ENCODE measurements at places on chromosomes 13 and 19.

GRCh38 chr13:97366172-97366688 is 67.7 kb upstream of the RAP2A start:
- no peak for DNase-seq

DNA sequence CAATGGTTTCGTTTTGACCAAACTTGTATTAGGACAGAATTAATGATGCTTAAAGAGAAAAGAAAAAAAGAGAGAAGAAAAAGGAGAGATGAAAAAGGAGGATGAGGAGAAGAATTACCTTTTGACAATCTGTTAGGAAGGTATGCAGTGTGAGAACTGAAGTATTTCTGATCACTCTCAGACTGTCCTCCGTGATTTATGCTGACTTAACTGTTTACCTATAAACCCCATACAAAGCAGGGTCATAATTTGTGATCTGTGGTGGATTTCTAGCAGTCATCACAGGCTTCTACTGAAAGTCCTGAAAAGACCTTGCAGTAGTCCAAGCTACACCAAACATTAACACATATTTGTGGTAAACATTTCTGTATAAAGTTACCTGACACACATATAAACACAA is 93.9 kb downstream of the PCDH17 start:
- no peak for DNase-seq

DNA sequence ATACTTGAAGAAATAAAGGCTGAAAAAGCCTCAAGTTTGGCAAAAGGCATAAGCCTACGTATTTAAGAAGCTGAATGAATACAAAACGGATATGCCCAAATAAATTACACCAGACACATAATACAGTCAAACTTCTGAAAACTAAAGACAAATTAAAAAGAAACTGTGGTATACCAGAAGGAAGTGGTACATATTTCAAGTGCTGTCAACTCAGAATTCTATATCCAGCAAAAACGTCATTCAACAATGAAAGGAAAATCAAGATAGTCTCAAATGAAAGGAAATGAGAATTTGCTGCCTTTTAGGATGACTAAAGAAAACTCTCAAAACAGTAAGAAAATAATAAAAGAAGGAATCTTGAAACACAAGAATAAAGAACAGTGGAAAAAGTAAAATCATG is 69.5 kb downstream of the POLR1D start:
- no peak for DNase-seq

- no peak for DNase-seq
Measured at GRCh38 chr19:57096685-57097361, 23.0 kb upstream of the USP29 start.

DNA sequence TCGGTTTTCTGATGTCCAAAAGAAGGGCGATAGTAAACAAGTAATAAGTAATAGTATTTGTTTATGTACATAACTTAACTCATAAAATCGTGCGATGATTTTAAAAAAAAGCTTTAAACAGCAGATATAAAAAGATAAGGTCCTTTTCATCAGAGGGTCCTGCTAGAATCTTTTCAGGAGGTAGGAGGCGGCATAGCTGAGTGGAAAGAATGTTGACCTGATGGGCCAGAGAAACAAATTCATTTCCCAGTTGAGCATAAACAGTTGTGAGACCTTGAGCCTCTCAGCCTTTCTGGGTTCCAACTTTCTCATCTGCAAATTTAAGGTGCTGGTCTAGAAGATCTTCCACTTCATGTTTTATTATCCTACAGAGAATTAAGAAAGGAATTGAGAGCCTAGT is 173.5 kb downstream of the LACC1 start:
- DNase-seq = no peak

GRCh38 chr13:25111585-25111956 is 15.6 kb downstream of the PABPC3 start:
- DNase-seq = no peak

DNA sequence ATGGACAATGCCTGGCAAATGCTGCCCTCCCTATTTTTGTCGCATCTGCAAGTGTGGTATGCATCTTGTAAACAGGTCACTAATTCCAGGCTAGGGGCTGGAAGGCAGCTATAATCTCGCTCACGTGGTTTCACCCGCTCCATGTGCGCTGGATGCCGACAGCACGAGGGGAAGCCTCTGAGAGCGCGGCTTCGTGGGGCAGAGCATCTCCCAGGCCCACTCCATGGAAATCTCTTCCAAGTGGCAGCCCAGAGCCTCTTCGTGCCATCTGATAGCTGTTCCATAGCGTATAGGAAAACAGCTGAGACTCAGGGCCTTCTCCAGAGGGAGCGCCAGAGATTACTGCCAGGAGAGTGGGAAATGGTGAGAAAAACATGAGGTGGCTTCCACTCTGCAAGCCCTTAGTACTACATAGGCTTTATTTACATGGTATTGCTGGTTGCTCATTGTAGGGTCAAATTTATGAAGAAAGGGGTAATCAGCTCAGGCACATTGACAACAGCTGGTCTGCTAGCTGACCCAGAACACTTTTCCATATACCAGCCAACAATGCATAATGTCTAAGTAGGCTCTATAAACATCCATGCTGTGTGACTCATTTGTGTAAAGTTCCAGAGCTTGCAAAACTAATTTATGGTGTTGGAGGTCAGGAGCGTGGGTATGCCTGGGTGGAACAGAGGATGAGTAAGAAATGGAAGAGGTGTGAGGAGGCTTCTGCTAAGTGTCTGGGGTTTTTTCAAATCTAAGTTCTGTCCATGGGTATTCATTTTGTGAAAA is 165.2 kb downstream of the SHISA2 start:
- no peak for DNase-seq

GRCh38 chr13:99182439-99182838 is 18.2 kb upstream of the UBAC2 start:
- DNase-seq = no peak

- DNase-seq = no peak
Measured at GRCh38 chr13:39282400-39282972, 244.2 kb downstream of the NHLRC3 start.

GRCh38 chr13:65217471-65217995 is 2012.6 kb downstream of the PCDH9 start:
- no peak for DNase-seq

- no peak for DNase-seq
Measured at GRCh38 chr13:83311886-83312577, 570.2 kb downstream of the SLITRK1 start.

DNA sequence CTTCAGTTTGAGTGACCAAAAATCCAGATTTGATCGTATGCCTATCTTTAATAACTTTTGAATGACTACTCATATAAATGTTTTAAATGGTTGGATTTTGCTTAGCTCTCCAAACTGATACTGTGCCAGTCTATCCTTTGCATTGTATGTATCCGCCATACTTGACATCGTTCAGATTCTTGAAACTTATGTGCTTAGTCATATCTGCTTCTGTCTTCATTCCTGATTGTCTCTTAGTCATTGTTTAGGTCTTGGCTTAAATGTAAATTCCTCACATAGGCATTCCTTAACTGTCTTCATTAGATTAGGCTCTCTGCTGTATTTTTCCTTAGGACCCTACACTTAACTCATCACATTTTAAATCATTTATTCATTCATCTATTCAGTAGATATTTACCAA is 126.0 kb downstream of the PCCA start:
- DNase-seq = no peak

DNA sequence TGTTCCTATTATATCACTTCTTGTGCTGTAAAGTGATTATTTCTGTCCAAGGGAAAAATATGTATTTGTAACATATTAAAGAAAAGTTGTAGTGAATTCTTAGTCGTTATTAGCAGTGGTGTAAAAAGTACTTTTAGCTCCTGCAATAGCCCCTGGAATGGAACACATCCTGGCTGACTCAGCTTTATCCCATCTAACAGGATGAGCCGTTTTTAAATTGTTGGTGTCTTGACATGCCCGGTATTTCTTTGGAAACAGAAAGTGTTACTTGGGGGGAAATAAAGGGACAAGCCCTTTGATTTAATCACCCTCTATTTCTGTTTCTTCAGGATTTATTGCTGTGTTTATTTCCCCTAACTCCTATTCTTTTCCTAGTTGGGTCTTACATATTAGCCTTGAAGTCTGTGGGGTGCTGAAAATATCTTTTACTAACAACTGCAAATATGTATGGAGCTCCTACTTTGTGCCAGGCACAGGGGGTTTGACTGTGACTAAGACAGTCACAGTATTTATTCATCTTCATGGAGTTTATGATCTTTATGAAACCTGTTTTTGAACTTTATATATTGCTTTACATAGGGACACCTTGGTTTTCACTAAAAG is 17.9 kb downstream of the COG3 start:
- no peak for DNase-seq

- DNase-seq = no peak
Measured at GRCh38 chr13:35714588-35715377, 238.3 kb upstream of the MAB21L1 start.

GRCh38 chr13:98350746-98351330 is 173.8 kb upstream of the RNF113B start:
- DNase-seq = no peak

DNA sequence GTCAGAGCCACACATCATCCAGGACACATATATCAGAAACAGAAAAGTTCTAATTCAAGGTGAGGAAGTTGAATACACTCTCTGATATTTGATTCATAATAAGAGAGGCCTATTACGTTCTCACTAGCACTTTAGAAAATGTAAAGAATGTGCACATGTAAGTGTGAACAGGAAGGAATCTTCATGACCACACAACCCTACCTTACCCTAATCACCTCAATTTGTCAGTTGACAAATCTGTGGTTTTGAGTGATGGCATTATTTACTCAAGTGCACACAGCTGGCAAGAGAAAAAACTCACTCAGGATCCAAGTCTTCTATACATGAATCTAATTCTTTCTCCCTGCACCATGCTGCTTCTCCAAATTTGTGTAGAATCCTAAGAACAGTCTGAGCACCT is 445.8 kb downstream of the SUCLA2 start:
- no peak for DNase-seq

DNA sequence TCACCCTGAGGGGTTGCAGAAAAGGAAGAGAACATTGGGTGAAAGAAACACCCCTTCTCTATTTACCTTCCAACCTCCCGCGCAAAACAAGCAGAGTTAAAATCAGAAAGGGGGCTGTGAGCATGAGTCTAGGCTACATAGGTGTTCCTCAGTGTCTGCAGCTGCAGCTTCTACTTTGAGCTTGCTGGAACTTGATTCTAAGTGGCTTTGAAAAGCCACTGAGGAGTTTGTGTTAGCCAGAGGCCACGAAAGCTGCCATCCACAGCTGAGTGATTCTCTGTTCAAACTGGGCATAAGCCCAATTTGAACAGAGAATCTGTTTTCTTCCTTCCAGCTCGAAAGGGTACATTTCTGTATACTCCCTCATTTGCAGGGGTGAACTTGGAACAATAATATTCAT is 343.9 kb downstream of the PCDH9 start:
- DNase-seq = peak; percentile 85

DNA sequence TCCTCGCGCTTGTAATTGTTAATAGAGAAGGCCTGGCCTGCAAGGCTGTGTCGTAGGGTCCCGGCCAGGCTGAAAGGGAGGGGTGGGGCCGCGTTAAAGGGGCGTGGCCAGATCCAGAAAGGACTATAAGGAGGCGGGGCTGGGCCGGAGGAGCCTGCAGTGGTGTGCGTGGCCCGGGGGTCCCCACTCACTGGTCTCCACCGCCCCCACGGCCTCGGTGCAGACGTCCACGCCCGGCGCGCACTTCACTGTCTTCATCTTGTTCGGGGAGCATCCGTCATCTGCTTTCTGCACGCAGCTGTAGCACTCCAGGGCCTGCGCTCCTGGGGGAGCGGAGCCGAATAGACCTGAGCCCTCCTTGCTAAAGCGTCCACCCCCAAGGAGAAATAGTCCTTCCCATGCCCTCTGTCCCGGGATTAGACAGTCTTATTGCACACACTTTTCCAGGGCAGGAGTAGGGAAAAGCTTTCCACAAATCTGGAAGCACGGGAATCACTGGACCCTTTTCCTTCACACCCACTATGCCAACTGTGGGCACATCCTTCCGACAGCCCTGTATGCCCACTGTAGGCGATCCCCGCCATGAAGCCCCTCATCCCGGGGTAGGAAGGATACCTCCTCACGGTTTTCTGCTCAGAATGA is 1.2 kb downstream of the LYPD3 start:
- DNase-seq = peak; percentile 32

DNA sequence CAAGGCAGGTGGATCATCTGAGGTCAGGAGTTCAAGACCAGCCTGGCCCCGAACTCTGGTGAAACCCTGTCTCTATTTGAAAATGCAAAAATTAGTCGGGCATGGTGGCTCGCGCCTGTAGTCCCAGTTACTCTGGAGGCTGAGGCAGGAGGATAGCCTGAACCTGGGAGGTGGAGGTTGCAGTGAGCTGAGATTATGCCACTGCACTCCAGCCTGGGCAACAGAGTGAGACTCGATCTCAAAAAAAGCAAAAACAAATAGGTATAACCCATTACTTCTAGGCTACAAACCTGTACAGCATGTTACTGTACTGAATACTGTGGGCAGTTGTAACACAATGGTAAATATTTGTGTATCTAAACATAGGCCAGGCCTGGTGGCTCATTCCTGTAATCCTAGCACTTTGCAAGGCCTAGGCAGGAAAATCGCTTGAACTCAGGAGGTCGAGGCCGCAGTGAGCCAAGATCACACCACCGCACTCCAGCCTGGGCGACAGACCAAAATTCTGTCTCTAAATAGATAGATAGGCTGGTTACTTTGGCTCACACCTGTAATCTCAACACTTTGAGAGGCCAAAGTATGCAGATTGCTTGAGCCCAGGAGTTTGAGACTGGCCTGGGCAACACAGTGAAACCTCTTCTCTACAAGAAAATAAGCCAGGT is 63.5 kb downstream of the MYO9B start:
- DNase-seq = no peak

DNA sequence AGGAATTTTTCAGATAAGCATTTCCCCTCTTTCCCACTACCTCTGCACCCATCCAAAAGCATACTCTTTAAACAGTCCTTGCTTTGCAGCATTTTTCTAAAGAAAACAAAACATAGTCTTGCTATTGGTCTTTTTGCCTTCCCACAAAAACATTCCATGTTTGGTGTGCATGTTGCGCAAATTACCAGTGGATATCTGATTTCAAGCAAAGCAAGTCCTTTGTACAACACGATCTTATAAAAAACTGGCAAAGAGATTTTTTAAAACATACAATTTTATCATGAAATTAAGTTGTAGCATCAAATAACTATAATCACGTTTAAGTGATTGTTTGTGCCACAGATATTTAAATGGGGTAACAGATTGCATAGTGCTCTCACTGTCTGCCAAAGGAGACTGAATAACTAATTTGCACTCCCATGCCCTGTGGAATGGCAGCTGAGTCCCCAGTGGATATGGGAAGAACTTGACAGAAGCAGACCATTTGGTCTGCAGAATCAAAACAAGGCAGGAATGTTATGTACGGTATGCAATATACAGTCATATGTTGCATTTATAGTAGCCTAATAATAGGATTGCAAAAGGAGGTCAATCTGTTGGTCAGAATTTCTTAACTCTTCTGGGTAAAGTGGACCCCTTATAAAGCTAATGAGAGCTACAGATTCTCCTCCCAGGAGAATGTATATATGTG is 285.7 kb downstream of the TBC1D4 start:
- no peak for DNase-seq

- DNase-seq = no peak
Measured at GRCh38 chr13:74361274-74361673, 227.1 kb upstream of the KLF12 start.

All from midbrain (tissue), 1 donor.